Large intestine (tissue), 12 donors: ENCODE measurements at places on chromosomes 6 and 20. TPM values are rescaled to one million over a fixed set of nuclear protein-coding genes. Genes with fewer than 3 reads are reported as not detected.

Gene UST
- polyA plus RNA-seq: 2.9 TPM

GRCh38 chr6:46808806-46809205 lies 15.6 kb downstream of the MEP1A start:
- H3K27me3 ChIP-seq: no peaks in the 10 kb centered on the region
- DNase-seq: no peak
- peak overlapping the region; percentile 84 for H3K27ac ChIP-seq
- peaks cover 20% of the 10 kb centered on the region for H3K36me3 ChIP-seq

- no peaks in the 10 kb centered on the region for H3K27me3 ChIP-seq
- H3K36me3 ChIP-seq: peaks cover 6% of the 10 kb centered on the region
- no peak overlapping the region for H3K4me3 ChIP-seq
- no peak overlapping the region for H3K27ac ChIP-seq
- H3K4me1 ChIP-seq: no peaks in the 10 kb centered on the region
Measured at GRCh38 chr6:80133020-80133419, 26.5 kb downstream of the BCKDHB start.

GRCh38 chr6:63862486-63863198 lies 227.0 kb downstream of the PHF3 start:
- no peak overlapping the region for H3K27ac ChIP-seq
- no peaks in the 10 kb centered on the region for H3K4me1 ChIP-seq
- H3K27me3 ChIP-seq: no peaks in the 10 kb centered on the region
- no peaks in the 10 kb centered on the region for H3K36me3 ChIP-seq
- no peak for DNase-seq

DNA sequence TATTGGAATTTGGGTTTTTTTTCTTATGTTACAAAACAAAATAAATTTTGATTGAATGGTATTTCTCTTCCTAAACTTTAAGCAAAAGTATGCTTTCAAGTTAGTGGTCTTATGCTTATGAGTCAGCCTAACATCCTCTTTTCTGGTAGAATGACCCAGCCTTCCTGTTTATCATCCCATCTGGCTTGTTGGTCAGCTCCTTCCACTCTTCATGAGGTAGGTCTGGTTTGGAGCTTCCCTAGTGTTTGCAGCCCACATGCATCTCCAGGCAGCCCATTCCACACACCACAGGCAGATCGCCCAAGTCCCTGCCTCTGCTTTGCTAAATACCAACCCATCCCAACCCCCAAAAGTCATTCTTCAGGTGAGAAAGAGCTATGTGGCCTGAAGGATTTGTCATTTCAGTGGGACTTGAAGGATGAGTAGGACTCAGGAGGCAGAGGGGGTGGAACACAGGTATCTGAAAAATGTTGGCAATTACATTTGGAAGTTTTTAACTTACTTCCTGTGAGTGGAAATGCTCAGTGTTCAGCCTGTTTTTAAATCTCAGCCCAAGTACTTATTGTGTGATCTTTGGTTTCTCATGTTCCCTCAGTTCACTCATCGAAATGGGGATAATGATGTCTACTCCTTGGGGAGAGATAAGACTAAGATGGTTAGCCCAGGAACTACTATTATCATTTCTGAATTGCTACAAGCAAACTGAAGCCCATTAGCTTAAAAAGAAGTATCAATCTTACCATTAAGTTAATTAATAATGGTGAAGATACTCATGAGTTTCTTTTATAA lies 294.0 kb downstream of the ADGB start:
- H3K27me3 ChIP-seq: no peaks in the 10 kb centered on the region
- no peak for DNase-seq
- no peaks in the 10 kb centered on the region for H3K36me3 ChIP-seq
- no peak overlapping the region for H3K4me3 ChIP-seq
- no peaks in the 10 kb centered on the region for H3K4me1 ChIP-seq

GRCh38 chr6:79070206-79070825 lies 7.7 kb downstream of the PHIP start:
- H3K4me3 ChIP-seq: no peak overlapping the region
- no peak for DNase-seq
- H3K4me1 ChIP-seq: no peaks in the 10 kb centered on the region
- H3K27ac ChIP-seq: no peak overlapping the region
- no peaks in the 10 kb centered on the region for H3K27me3 ChIP-seq

GRCh38 chr6:95487817-95488216 lies 89.5 kb upstream of the MANEA start:
- no peaks in the 10 kb centered on the region for H3K27me3 ChIP-seq
- no peaks in the 10 kb centered on the region for H3K4me1 ChIP-seq
- no peaks in the 10 kb centered on the region for H3K36me3 ChIP-seq
- DNase-seq: no peak

- H3K36me3 ChIP-seq: no peaks in the 10 kb centered on the region
- no peak for DNase-seq
- H3K27ac ChIP-seq: no peak overlapping the region
Measured at GRCh38 chr20:41717483-41717882, 99.3 kb upstream of the CHD6 start.

Gene PAK5
- polyA plus RNA-seq: 1.6 TPM

GRCh38 chr6:116476002-116476678 lies 15.0 kb downstream of the CALHM6 start:
- H3K27me3 ChIP-seq: no peaks in the 10 kb centered on the region
- no peaks in the 10 kb centered on the region for H3K4me1 ChIP-seq
- DNase-seq: no peak
- no peak overlapping the region for H3K4me3 ChIP-seq
- H3K36me3 ChIP-seq: no peaks in the 10 kb centered on the region

DNA sequence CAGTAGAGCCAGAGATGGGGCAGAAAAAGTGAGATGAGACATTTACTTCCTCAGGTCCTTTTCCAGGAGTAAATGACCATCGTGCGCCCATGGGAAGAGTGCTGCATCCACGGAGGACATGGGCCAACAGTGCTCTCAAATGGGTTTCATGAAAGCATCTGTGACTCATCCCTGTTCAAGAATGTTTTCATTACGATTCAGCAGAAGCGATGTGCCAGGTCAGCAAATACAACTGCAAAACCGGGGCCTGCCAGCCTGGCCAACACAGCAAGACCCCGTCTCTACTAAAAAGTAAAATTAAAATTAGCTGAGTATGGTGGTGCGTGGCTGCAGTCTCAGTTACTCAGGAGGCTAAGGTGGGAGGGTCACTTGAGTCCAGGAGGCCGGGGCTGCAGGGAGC lies 125.1 kb downstream of the LY86 start:
- no peaks in the 10 kb centered on the region for H3K27me3 ChIP-seq
- H3K27ac ChIP-seq: no peak overlapping the region
- no peak for DNase-seq
- peaks cover 14% of the 10 kb centered on the region for H3K4me1 ChIP-seq
- no peaks in the 10 kb centered on the region for H3K36me3 ChIP-seq
- H3K4me3 ChIP-seq: no peak overlapping the region

DNA sequence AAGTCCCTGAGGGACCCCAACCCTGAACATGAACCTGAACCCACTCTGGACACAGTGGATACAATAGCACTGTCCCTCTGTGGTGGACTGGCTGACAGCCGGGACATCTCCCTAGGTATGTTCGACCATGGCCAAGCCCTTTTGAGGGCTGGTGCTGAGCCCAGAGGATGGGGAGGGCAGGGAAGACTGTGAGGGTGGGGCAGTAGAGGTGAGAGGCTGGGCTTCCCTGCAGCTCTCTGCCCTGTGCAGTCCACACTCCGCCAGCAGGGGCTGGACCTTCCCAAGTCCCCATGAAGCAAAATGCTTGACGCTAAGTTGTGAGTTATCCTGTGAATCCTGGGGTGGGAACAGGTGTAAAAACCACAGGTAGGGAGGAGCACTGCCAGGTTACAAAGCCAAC lies 11.5 kb downstream of the LPIN3 start:
- H3K4me3 ChIP-seq: no peak overlapping the region
- H3K27me3 ChIP-seq: no peaks in the 10 kb centered on the region
- H3K4me1 ChIP-seq: no peaks in the 10 kb centered on the region
- peaks cover 80% of the 10 kb centered on the region for H3K36me3 ChIP-seq
- no peak overlapping the region for H3K27ac ChIP-seq

DNA sequence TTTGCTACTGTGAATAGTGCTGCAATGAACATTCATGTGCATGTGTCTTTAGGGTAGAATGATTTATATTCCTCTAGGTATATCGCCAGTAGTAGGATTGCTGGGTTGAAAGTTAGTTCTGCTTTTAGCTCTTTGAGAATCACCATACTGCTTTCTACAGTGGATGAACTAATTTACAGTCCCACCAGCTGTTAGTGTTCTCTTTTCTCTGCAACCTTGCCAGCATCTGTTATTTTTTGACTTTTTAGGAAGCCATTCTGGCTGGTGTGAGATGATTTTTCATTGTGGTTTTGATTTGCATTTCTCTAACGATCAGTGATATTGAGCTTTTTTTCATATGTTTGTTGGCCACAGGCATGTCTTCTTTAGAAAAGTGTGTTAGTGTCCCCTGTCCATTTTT lies 40.0 kb downstream of the PLG start:
- no peak overlapping the region for H3K27ac ChIP-seq
- no peaks in the 10 kb centered on the region for H3K4me1 ChIP-seq
- no peaks in the 10 kb centered on the region for H3K27me3 ChIP-seq
- DNase-seq: no peak

Gene LY6G5B
- 18.7 TPM for polyA plus RNA-seq

DNA sequence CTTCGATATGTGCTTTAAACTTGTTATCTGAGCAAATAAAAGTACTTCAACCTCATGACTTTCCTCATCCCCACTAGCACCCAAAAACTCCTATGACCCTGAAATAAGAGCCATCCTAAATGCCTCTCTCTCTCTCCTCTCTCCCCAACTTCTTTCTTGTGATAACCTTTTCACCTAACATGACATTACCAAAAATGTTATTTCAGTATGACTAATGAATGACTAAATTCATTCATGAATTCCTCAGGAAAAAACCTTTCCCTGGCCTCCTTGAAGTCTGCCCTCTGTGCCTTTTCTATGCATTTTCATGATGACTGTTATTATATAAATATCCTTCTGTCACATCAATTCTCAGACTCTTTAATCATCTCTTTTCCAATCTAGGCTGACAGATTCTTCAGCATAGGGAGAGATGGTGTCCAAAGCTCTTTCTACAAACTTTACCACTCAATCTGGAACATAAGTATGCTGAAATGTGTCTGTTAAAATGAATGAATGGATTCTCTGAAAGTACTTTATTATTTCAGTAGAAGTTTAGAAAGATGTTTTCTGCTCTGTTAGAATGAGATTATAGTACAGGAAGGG lies 114.3 kb upstream of the GGTLC1 start:
- no peaks in the 10 kb centered on the region for H3K27me3 ChIP-seq
- H3K4me3 ChIP-seq: no peak overlapping the region
- no peaks in the 10 kb centered on the region for H3K36me3 ChIP-seq
- H3K4me1 ChIP-seq: no peaks in the 10 kb centered on the region
- no peak overlapping the region for H3K27ac ChIP-seq
- DNase-seq: no peak

Gene TNFAIP3
- polyA plus RNA-seq: 21.9 TPM

DNA sequence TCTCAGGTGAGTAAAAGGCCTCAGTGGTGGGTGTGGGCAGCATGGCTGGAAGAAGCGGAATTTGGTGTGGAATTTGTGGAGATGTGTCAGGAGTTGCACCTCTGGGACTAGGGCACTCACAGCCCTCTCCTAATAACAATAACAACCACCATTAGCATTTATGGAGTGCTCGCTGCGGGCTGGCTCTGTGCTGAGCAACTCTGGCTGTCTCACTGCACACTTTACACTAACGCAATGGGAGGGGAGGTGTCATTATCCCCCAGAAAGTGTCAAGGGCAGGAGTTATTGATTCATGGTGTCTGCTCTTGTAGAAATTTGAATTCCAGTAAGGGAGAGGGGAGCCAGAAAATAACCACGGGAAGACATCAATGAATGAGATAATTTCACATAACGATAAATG lies 22.7 kb upstream of the SCRT2 start:
- H3K4me1 ChIP-seq: no peaks in the 10 kb centered on the region
- H3K4me3 ChIP-seq: no peak overlapping the region
- no peak overlapping the region for H3K27ac ChIP-seq
- peaks cover 12% of the 10 kb centered on the region for H3K27me3 ChIP-seq

Gene NKX2-2
- 4.1 TPM for polyA plus RNA-seq

DNA sequence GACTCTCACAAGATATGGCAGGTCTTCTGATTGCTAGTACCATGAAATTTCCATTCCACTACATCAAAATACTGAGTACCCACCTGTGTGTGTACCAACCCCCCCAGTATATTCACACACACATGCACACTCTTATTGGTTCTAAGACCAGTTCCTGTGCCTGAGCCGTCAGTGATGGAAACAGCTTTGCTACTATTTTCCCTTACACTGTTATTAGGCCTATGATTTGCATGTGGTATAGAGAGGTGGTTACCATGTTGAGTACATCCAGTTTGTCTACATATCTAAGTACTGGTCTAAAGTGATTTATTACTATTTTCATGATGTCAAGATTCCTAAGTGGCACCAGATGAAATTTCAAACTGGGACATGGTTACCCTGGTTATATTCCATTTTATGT lies 459.9 kb downstream of the BCKDHB start:
- no peaks in the 10 kb centered on the region for H3K4me1 ChIP-seq
- H3K27ac ChIP-seq: no peak overlapping the region
- H3K4me3 ChIP-seq: no peak overlapping the region
- DNase-seq: no peak
- no peaks in the 10 kb centered on the region for H3K27me3 ChIP-seq

DNA sequence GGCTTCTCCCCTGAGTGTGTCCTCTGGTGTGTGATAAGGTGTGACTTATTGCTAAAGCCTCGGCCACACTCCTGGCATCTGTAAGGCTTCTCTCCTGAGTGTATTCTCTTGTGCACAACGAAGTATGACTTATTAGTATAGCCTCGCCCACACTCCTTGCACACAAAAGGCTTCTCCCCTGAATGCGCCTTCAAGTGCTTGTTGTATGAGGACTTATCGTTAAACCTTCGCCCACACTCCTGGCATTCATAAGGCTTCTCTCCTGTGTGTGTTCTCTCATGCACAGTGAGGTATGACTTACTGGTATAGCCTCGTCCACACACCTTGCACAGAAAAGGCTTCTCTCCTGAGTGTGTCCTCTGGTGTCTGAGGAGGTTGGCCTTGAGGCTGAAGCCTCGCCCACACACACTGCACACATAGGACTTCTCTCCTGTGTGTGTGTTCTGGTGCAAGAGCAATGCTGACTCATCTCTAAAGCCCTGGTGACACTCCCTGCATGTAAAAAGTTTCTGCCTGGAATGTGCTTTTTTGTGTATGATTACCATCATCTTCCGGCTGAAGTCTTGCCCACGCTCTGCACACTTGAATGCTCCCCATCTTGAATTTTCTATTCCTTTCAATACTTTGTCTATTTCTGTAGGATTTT lies 20.4 kb downstream of the ZNF337 start:
- H3K36me3 ChIP-seq: peaks cover 55% of the 10 kb centered on the region
- no peaks in the 10 kb centered on the region for H3K27me3 ChIP-seq
- H3K4me3 ChIP-seq: no peak overlapping the region
- H3K4me1 ChIP-seq: no peaks in the 10 kb centered on the region
- no peak for DNase-seq

Gene LAMA4
- polyA plus RNA-seq: 57.6 TPM

DNA sequence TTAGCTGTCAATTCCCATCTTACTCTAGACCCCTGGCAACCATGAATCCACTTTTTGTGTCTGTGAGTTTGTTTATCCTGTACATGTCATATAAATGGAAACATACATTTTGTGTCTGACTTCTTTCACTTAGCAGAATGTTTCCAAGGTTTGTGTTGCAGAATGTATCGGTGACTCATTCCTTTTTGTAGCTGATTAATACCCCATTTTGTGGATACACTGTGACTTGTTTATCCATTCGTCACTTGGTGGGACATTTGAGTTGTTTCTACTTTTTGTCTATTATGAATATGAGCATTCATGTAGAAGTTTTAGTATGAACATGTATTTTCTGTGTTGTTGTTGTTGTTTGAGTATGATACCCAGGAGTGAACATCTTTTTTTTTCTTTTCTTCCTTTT lies 21.4 kb downstream of the CDYL start:
- no peaks in the 10 kb centered on the region for H3K4me1 ChIP-seq
- no peak overlapping the region for H3K27ac ChIP-seq
- no peak for DNase-seq
- no peaks in the 10 kb centered on the region for H3K36me3 ChIP-seq
- no peak overlapping the region for H3K4me3 ChIP-seq
- no peaks in the 10 kb centered on the region for H3K27me3 ChIP-seq
